ENCODE measurements at places on chromosomes 12 and 14. TPM values are rescaled to one million over a fixed set of nuclear protein-coding genes. Genes with fewer than 3 reads are reported as not detected.

Gene GPX2
- 0.61 TPM for total RNA-seq

Gene MTERF2
- 12.6 TPM for total RNA-seq

Gene ZDHHC22
- not detected for total RNA-seq

Gene PPP1R36
- 0.31 TPM for total RNA-seq

Gene NPFF
- total RNA-seq: not detected

Gene RAD51AP1
- not detected for total RNA-seq

Gene TAS2R13
- total RNA-seq: not detected

Gene BHLHE41
- 11.4 TPM for total RNA-seq

Gene SERPINA10
- total RNA-seq: not detected

Gene DPY19L2
- 0.27 TPM for total RNA-seq

Gene CEBPE
- total RNA-seq: not detected

Gene OR4N2
- total RNA-seq: not detected

Gene SAMD15
- total RNA-seq: not detected

- DNase-seq: no peak
- no peaks in the 10 kb centered on the region for H3K27me3 ChIP-seq
- no peak overlapping the region for H3K4me3 ChIP-seq
- peaks cover 36% of the 10 kb centered on the region for H3K4me1 ChIP-seq
- H3K27ac ChIP-seq: peak overlapping the region; percentile 15
Observed at GRCh38 chr14:50823762-50824636, 7.0 kb downstream of the NIN start.

DNA sequence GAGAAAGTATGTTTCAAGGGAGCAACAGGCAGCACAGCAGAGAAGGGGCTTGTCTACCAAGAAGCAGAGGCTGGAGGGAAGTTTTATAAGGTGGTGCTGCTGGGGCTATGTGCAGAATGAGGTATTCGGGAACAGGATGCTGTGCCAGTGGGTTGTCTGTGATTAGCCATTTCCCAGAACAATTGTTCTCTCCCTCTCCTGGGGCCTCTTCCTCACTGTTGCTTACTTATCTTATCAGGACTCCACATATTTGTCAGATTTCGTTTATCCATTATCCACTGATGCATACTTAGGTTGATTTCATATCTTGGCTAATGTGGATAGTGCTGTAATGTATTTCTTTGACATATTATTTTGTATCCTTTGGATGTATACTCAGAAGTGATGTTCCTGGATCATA is 195.1 kb upstream of the RTL1 start:
- H3K4me3 ChIP-seq: no peak overlapping the region
- H3K4me1 ChIP-seq: no peaks in the 10 kb centered on the region
- H3K36me3 ChIP-seq: no peaks in the 10 kb centered on the region
- H3K27ac ChIP-seq: no peak overlapping the region

- peak overlapping the region; percentile 90 for H3K27ac ChIP-seq
- no peaks in the 10 kb centered on the region for H3K27me3 ChIP-seq
- DNase-seq: peak; percentile 53
- H3K4me1 ChIP-seq: peaks cover 88% of the 10 kb centered on the region
Observed at GRCh38 chr14:23147676-23148075, 28.6 kb upstream of the CEBPE start.

GRCh38 chr12:68113644-68114043 is 45.9 kb downstream of the IFNG start:
- H3K27ac ChIP-seq: no peak overlapping the region
- H3K27me3 ChIP-seq: no peaks in the 10 kb centered on the region
- no peaks in the 10 kb centered on the region for H3K4me1 ChIP-seq

DNA sequence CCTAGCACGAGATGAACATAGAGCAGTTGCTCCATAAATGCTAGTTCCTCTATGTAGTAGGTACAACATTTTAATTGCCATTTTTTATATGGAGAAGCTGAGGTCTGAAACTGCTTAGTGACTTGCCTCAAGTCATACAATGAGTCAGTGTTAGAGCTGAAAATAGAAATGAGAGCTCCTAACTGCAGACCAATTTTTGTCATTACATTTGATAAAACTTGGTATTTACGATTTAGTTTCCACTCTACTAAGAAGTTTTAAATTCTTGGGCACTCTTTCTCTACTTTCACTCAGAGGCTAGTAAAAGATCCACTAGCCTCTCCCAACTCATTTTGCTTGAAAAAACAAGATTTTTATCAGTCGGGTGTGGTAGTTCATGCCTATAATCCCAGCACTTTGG is 8.1 kb upstream of the TMED10 start:
- no peaks in the 10 kb centered on the region for H3K4me1 ChIP-seq
- no peaks in the 10 kb centered on the region for H3K27me3 ChIP-seq
- H3K4me3 ChIP-seq: no peak overlapping the region
- no peak overlapping the region for H3K27ac ChIP-seq
- no peaks in the 10 kb centered on the region for H3K36me3 ChIP-seq
- DNase-seq: no peak

DNA sequence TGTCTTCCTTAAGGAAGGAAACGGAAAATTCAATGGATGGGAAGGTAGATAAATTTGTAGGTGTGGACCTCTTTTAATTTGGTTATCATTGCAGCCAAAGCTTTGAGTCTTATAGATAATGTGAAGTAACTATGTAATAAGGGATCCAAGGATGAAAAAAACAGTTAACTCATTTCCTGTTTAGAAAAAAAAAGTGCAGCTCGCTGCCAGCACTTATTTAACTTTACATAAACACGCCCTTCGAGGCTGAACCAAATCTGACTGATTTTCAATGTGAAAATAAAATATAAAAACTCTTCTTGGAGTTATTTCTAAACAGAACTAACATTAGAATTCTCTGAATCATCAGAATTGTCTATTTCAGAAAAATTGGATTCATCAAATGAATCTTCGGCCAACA is 7.0 kb downstream of the NUBPL start:
- H3K36me3 ChIP-seq: no peaks in the 10 kb centered on the region
- H3K27ac ChIP-seq: peak overlapping the region; percentile 11
- no peak for DNase-seq
- H3K4me3 ChIP-seq: no peak overlapping the region
- peaks cover 5% of the 10 kb centered on the region for H3K4me1 ChIP-seq

- no peaks in the 10 kb centered on the region for H3K36me3 ChIP-seq
- peaks cover 9% of the 10 kb centered on the region for H3K4me1 ChIP-seq
- H3K27ac ChIP-seq: no peak overlapping the region
- no peaks in the 10 kb centered on the region for H3K27me3 ChIP-seq
- H3K4me3 ChIP-seq: no peak overlapping the region
- DNase-seq: no peak
Observed at GRCh38 chr12:105316931-105317852, 13.3 kb upstream of the C12orf75 start.

DNA sequence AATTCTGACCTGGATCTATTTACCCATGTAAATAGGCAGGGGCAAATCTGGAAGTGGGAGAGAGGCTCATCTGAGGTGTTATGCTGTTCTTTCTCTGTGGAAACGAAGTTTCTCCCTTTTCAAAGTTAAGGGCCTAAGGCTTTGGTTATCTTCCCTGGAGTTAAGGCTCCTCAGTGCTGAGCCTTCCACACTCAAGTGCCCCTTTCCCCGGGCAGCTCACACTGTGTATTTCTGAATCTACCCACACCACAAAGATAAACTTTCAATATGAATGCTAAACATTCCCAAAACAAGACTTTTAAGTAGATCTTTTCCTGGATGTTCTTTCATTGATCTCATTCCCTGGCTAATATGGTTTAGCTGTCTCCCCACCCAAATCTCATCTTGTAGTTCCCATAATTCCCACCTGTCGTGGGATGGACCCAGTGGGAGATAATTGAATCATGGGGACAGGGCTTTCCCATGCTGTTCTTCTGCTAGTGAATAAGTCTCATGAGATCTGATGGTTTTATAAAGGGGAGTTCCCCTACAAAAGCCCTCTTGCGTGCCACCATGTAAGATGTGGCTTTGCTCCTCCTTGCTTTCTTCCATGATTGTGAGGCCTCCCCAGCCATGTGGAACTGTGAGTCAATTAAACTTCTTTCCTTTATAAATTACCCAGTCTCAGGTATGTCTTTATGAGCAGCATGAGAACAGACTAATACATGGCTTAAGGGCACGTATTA is 251.1 kb downstream of the NAV3 start:
- no peak for DNase-seq
- no peaks in the 10 kb centered on the region for H3K36me3 ChIP-seq
- no peaks in the 10 kb centered on the region for H3K4me1 ChIP-seq

DNA sequence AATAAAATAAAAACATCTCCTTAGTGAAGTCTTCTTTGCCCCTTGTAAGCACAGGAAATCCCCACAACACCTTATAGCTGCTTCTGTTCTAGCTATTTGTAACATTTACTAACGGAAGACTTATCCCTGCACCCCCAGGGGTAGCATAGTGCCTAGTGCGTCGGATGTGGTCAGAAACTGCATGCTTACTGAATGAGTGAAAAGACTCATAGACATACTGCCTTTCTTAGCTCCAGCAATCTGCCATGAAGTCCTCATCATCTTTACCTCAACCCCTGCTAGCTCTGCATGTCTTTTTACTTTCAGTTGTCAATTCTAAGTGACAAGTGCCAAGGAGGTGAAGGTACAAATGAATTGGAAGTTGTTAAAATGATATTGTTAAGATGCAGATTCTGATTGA is 12.9 kb downstream of the RIOX1 start:
- H3K27ac ChIP-seq: no peak overlapping the region
- H3K27me3 ChIP-seq: no peaks in the 10 kb centered on the region
- H3K4me3 ChIP-seq: no peak overlapping the region
- no peaks in the 10 kb centered on the region for H3K4me1 ChIP-seq
- no peaks in the 10 kb centered on the region for H3K36me3 ChIP-seq
- DNase-seq: no peak

DNA sequence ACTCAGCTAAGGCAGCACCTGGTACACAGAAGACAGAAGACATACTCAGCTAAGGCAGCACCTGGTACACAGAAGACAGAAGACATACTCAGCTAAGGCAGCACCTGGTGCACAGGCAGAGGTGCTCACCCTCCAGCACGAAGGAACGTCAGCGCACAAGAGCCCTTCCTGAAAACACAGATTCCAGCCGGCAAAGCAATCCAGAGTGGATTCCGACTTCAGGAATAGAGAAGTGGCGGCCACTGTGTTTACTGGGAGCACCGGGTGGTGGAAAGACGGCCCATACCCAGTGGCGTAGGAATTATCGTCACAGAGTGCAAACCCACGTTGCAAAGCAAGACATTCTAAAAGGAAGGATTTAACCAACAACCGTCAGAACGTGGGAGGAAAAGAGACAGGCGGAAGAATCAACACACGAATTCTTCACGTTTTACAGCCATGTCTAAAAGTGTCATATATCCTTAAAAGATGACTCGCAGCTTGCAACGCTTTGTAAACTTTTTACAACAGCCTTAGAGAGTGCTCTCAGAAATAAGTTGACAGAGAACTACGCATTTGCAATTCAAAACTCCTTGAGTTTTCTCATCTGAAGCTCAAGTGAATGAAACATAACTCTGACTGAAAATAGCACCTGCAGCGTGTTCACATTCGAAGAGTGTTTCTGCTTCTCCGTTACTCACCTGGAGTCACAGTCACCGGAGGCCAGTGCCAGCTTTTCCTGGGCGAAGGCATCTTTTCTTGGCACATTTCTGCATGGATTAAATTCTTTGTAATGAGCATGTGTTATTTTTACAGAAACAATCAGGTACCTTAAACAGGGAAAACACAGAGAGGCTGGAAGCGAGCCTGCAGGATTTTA is 55.8 kb upstream of the GALNT9 start:
- H3K27me3 ChIP-seq: peaks cover 34% of the 10 kb centered on the region
- no peak overlapping the region for H3K4me3 ChIP-seq
- no peaks in the 10 kb centered on the region for H3K4me1 ChIP-seq
- H3K27ac ChIP-seq: no peak overlapping the region
- no peak for DNase-seq
- H3K36me3 ChIP-seq: no peaks in the 10 kb centered on the region

GRCh38 chr12:57183939-57184725 is 32.5 kb upstream of the NXPH4 start:
- no peak overlapping the region for H3K4me3 ChIP-seq
- DNase-seq: no peak
- H3K27me3 ChIP-seq: no peaks in the 10 kb centered on the region

DNA sequence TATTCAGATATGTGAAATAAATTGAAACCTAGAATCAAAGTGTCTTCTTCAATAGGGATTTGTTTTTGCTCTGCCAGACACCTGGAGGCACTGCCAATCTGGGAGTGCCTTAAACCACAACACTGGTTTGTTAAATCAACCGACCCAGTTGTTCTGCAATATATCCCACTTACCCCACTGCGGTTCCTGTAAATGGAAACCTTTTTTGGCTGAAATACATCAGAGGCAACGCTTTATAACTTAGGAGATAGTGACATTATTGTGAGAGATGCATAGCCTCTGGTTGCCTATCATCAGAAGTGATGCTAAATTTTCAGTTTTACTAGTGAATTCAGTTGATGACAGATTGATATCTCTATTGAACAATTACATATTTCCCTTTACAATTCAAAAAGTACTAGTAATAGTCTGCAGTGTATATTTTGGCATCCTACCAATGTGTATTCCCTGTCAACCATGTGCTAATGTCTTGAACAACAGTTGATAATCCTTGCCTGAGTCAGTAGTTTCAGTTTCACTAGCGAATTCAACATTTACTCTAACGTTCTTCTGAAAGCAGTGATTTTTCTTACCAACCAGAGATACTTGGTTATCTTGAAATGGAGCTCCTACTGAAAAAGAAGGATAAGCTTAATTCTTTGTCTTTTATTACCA is 30.5 kb downstream of the PPP2R5C start:
- no peaks in the 10 kb centered on the region for H3K27me3 ChIP-seq
- DNase-seq: no peak
- peaks cover 12% of the 10 kb centered on the region for H3K4me1 ChIP-seq
- peak overlapping the region; percentile 58 for H3K27ac ChIP-seq
- peak overlapping the region; percentile 35 for H3K4me3 ChIP-seq

- no peaks in the 10 kb centered on the region for H3K36me3 ChIP-seq
- H3K27me3 ChIP-seq: no peaks in the 10 kb centered on the region
- H3K27ac ChIP-seq: no peak overlapping the region
- DNase-seq: no peak
Observed at GRCh38 chr14:77950371-77951063, 150.6 kb downstream of the ADCK1 start.

GRCh38 chr14:104876251-104876699 is 11.2 kb downstream of the CEP170B start:
- no peak overlapping the region for H3K27ac ChIP-seq
- H3K4me1 ChIP-seq: peaks cover 5% of the 10 kb centered on the region
- no peak overlapping the region for H3K4me3 ChIP-seq
- H3K36me3 ChIP-seq: peaks cover 8% of the 10 kb centered on the region
- H3K27me3 ChIP-seq: no peaks in the 10 kb centered on the region
- DNase-seq: no peak

- no peaks in the 10 kb centered on the region for H3K27me3 ChIP-seq
- H3K4me3 ChIP-seq: no peak overlapping the region
- no peaks in the 10 kb centered on the region for H3K4me1 ChIP-seq
- no peak overlapping the region for H3K27ac ChIP-seq
Observed at GRCh38 chr14:61615743-61616523, 79.4 kb upstream of the HIF1A start.
